ENCODE measurements at places on chromosomes 5 and 9.

GRCh38 chr9:126450668-126451205, 124.1 kb downstream of the MVB12B start:
- DNase-seq = no peak

- no peak for DNase-seq
Observed at GRCh38 chr5:39459071-39459470, 34.3 kb upstream of the DAB2 start.

GRCh38 chr5:140351609-140352334, 5.4 kb upstream of the HBEGF start:
- no peak for DNase-seq

- no peak for DNase-seq
Observed at GRCh38 chr9:107631788-107632187, 142.2 kb upstream of the KLF4 start.

GRCh38 chr5:111934511-111934910, 177.5 kb upstream of the NREP start:
- no peak for DNase-seq

DNA sequence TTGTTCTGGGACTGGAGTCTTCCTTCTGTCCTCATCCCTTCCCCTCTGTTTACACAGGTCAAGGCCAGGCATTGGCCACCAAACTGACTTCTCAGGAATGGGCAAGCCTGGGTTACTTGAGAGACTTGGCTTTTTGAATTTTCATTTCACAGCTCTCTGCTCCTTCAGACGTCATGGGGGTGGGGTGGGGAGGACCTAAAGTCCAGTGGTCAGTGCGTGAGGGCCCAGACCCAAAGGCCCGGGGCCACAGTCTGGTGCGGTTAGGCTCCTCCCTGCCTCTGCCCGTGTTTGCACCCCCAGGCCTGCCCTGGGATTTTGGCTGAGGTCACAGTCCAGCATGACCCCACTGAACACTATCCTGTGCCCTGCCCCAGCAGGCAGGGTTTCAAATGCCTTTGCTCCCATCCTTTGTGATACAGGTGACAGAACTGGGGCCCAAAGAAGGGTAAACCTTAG, 4.1 kb upstream of the CXXC5 start:
- DNase-seq = no peak

GRCh38 chr5:175690025-175690424, 32.2 kb downstream of the HRH2 start:
- no peak for DNase-seq

GRCh38 chr5:80067531-80068245, 32.5 kb downstream of the THBS4 start:
- DNase-seq = no peak

- no peak for DNase-seq
Observed at GRCh38 chr5:169218861-169219260, 82.1 kb downstream of the SLIT3 start.

- no peak for DNase-seq
Observed at GRCh38 chr5:159581502-159582249, 251.4 kb upstream of the IL12B start.

DNA sequence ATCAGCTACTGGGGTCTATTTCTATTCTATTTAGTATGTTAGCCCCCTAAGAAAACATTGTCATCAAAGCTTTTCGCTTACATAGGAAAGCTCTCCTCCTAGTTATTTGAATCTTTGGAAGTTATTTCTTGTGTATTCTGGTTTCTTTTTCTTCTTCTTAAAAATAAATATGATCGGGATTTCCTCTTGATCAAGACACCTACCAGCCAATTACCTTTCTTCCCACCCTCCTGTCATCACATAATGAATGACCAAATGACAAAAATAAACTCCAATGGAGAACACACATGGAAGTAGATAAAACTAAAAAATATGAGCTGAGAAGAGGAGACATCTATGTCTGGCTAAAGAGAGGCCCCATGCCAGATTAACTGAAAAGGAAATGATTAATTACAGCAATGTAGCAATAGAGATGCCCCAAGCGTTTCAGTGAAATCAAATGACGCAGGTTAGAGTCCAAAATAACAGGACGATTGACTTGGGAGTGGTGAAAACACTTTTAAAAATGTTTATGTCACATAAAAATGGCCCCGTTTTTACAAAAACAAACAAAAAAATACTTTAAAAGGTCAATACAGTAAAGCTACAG, 59.5 kb upstream of the PCSK1 start:
- DNase-seq = no peak

GRCh38 chr5:65882278-65882677, 44.1 kb upstream of the ERBIN start:
- no peak for DNase-seq

GRCh38 chr5:173045474-173045873, 10.7 kb upstream of the CREBRF start:
- no peak for DNase-seq

DNA sequence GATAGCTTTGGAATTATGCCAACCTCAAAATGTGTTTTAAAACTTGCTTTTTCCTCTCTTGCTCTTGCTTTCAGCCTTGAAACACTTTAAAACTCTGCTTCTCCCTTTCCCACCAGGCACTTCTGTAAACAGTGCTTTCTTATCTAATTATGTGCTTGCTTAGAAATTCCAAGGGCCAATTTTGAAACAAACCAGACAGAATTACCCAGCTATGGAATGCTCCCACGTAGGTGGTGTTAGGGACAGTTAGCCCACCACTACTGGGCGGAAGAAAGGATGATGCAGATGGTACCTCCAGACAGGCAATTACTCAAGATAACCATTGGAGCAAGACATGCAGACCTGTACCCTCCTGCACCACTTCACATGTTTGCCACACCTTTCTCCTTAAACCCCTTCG, 523.0 kb upstream of the PTPRD start:
- DNase-seq = no peak

GRCh38 chr5:157613385-157614245, 38.0 kb upstream of the ADAM19 start:
- DNase-seq = no peak

DNA sequence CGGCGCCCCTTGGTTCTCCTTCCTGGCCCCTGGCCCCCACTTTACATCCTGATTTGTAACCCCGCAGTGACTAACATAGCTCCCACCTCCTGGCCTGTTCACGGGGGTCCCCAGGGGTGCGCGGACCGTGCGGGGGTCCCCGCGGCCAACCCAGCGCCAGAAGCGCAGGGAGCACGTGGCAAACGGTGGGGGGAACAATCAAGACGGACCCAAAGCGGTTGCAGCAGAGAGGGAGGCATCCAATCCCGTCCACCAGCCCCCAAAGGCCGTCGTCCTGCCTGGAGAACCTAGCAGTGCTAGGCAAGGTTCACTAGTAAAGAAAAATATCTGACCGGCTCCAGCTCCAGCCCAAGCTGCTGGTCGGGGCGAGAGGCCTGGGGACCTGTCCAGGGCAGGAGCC, 201.5 kb downstream of the AUH start:
- no peak for DNase-seq
